Activated T-helper 17 cell treated with anti-CD3 and anti-CD28 coated beads, Interleukin-2, amount 50 U/mL, for 72 hours (primary cell): ENCODE measurements at places on chromosomes 16 and 17. TPM values are rescaled to one million over a fixed set of nuclear protein-coding genes. Genes with fewer than 3 reads are reported as not detected.
A peak's percentile ranks its signal among the peaks of the same experiment; 100 is the strongest.

The KRTAP16-1 gene
- 0.26 TPM for total RNA-seq

The SKAP1 gene
- 71.4 TPM for total RNA-seq

The PLD6 gene
- 20.6 TPM for total RNA-seq

The SCNN1B gene
- total RNA-seq, result not detected

The GDPD1 gene
- 2.2 TPM for total RNA-seq

The CSH1 gene
- 7.6 TPM for total RNA-seq

The KRT14 gene
- not detected for total RNA-seq

The TBC1D3C gene
- not detected for total RNA-seq

The UNK gene
- 22.1 TPM for total RNA-seq

The TNK1 gene
- 2.9 TPM for total RNA-seq

The KRTAP1-1 gene
- not detected for total RNA-seq

The HSF5 gene
- total RNA-seq, result 2.6 TPM

DNA sequence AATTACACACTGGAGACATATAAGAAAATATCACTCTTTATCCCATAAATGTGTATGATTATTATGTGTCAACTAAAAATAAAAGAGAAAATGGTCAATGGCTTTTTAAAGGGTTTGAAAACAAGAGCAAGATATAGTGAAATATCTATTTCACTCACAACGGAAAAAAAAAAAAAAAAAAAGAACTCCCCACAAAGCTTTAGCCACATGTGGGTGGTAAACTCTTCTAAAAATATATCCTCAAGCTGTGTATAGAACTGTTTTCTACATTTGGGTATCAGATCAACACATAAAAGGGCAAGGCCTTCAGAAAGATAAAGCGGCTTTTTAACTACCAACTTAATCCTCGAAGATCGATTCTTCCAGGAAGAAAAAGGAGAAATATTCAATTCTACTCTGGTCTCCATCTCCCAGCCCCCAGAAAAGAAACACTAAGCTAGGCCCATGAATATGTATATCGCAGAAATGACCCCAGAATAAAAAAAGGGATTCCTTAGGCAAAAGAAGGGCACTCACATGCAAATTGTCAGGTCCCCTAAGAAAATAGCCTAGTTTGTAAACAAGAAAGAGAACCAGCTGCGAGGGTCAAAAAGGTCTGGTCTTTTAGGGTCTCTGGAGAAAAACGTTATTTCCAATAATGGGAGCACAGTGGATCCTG lies 4.4 kb downstream of the LITAF start:
- ATAC-seq, result peak; percentile 33

DNA sequence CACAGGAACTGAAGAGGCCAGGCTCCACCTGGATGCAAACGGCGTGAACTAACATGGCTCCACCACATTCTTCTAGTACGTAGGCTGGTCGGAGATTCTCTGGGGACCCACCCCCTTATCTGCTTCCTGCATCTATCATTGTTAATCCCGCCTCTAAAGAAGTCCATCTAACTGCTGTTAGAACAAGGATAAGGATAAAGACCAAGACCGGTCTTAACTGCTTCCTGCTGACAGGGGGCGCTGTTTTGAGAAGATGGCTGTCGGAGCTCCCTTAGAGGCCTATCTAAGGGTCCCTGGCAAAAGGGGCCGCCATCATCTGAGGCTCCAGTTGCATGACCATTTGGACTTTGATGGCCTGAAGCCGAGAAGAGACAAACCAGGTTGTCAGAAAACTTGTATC lies 25.8 kb upstream of the TNFSF12 start:
- peak; percentile 76 for ATAC-seq

GRCh38 chr16:53372992-53373871 lies 61.0 kb upstream of the RBL2 start:
- ATAC-seq, result peak; percentile 98

DNA sequence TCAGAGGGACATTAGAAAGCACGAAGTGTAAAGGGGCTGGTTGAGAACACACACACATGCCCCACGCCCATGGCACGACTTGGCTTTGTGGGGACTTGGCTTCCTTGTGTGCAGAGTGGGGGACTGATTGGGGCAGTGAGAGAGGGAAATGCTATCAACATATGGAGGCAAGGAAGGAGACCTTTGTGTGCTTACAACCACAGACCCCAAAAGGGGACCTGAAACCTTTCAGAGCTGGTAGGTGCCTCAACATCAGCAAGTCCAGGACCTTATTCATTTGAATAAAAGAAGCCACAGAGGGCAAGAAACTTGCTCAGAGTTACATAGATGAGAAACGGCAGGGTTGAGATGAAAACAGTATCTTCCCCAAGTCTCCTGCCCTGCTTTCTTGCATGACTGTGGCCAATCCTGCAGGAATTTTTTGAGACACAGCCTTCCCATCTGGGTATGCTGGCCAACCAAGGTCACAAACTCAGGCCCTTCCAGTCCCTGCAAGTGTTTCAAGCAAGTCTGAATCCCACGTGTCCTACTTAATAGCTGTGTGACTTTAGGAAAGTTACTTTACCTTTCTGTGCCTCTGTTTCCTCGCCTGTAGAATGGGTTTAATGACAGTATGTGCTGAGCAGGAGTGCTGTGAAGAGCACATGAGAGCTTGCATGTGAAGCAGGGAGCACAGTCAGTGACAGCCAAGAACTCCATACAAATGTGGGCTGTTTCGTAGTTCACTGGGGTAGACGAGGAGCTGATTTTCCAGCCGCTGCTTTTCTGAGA lies 26.2 kb downstream of the C16orf78 start:
- no peak for ATAC-seq

DNA sequence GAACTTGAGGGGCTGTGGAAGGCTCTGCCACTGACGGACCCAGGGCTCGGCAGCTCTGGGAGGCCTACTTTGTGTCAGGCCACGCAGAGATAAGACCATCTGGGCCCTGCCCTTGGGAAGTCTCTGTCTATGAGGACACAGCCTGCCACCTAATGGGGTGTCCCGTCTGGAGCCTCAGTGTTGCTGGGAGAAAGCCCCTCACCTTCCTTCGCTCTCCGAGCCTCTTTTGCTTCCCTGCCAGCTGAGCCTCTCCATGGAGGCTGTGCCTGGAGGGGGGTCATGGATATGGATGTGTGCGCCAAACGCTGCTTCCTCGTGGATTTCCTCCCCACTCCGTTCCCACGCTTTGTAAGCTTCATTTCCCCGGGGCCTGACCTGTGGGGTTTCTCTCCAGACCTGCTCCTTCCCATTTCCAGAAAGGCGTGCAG lies 228.8 kb downstream of the SEC14L1 start:
- ATAC-seq, result no peak

DNA sequence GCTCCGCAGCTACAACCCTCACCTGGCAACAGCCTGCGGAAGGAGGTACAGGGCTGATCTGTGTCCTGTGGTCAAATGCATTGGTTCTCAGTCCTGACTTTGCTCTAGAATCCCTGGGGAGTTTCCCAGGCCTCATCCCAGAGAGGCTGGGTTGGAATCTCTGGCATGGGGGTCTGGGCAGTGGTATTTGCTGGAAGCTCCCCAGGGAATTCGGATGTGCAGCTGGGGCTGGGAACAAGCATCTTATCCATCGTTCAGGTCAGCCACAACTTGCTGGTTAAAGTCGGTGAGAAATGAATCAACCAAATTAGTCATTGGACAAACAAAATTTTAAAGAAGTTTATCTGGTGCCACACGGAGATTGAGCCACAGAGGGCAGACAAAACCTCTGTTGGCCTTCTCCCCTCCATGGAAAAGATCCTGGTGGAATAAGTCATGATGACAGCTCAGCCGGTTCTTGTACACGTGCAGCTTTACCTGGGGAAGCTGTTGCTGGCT lies 231.2 kb downstream of the FOXL1 start:
- no peak for ATAC-seq

- no peak for ATAC-seq
Measured at GRCh38 chr17:77215281-77215680, 74.5 kb downstream of the SEC14L1 start.

GRCh38 chr16:17448640-17449638 lies 21.8 kb downstream of the XYLT1 start:
- peak; percentile 83 for ATAC-seq

DNA sequence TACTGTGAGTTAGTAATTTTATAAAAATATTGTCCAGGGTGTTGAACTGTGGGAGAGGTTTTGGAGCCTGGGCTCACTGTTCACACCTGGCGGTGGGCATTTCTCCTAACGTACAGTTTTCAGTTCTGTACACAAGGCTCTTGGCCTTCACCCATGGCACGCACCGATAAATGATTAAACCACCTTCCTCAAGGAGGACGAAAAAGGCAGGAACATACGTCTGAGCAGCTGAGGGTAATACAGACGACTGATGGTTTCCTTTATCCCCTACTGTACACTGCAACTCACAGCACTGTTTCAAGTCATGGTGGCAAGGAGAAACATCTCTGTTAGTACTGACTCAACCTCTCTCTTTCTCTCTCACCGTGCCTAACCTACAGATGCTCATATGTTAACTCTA lies 1.4 kb upstream of the ST6GALNAC1 start:
- no peak for ATAC-seq

- ATAC-seq, result no peak
Measured at GRCh38 chr17:21823643-21824042, 131.3 kb downstream of the KCNJ18 start.

- ATAC-seq, result peak; percentile 65
Measured at GRCh38 chr16:71367241-71367976, 8.9 kb downstream of the CALB2 start.

GRCh38 chr16:12455287-12455798 lies 348.3 kb downstream of the CPPED1 start:
- ATAC-seq, result peak; percentile 59

- no peak for ATAC-seq
Measured at GRCh38 chr17:31513731-31514427, 122.4 kb downstream of the RAB11FIP4 start.

- peak; percentile 58 for ATAC-seq
Measured at GRCh38 chr17:64270885-64271284, 7.8 kb upstream of the TEX2 start.

- no peak for ATAC-seq
Measured at GRCh38 chr16:72164691-72165090, 7.3 kb downstream of the PMFBP1 start.

DNA sequence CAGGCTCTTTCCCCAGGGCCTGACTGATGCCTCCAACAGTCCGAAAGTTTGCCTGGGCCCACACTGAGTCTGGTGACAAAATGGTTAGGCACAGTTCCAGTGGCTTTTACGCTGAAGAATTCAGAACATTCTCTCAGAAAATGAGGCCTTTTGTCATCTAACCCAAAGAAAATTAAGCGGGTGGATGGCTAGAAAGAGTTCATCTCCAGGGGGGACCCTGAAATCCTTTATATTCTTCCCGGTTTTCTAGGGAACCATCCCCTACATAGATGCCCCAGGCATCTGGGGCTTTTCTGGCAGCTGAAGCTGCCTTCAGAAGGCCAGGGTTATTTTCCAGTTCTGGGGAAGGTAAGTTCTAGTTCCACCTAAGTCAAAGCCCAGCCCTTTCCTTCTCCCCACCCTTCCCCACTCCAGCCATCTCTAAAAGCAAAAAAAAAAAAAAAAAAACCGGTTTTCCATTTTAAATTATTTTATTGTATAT lies 2.2 kb downstream of the RASD1 start:
- no peak for ATAC-seq

GRCh38 chr17:7632492-7632894 lies 2.6 kb downstream of the SHBG start:
- peak; percentile 36 for ATAC-seq

- ATAC-seq, result no peak
Measured at GRCh38 chr17:81556175-81556691, 4.1 kb upstream of the FAAP100 start.

DNA sequence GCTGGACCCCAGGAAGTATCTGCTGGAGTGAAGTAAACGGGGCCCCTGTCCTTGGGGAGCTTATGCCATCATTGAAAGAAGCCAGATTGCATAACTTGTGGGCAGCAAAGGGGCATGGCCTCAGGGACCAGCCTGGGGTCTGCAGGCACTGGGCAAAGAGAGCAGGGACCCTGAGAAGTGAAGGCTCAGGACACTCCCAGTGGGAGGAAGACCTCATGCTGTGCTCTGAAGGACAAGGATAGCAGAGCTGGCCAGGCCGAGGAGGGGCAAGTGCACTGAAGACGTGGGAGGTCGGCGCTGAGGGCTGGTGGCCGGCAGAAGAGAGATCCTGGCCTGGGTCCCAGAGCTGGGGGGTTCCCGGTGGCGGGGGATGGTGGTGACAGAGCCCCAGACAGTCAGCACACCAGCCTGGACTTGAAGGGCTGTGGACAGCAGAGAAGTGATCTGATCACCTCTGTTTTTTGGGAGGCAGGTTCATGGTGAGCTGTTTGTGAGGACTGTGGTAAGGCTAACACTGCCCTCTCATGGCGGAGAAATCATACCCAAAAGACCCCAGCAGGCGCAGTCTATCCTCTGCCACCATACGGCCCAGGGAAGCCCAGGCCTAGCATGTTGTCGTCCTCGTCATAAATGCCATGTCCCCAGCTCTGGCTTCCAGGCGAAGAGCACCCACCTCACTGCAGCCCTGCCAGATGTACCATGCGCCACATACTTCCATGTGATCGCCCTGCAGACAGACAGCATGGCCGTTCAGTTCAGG lies 7.1 kb upstream of the CNP start:
- no peak for ATAC-seq

DNA sequence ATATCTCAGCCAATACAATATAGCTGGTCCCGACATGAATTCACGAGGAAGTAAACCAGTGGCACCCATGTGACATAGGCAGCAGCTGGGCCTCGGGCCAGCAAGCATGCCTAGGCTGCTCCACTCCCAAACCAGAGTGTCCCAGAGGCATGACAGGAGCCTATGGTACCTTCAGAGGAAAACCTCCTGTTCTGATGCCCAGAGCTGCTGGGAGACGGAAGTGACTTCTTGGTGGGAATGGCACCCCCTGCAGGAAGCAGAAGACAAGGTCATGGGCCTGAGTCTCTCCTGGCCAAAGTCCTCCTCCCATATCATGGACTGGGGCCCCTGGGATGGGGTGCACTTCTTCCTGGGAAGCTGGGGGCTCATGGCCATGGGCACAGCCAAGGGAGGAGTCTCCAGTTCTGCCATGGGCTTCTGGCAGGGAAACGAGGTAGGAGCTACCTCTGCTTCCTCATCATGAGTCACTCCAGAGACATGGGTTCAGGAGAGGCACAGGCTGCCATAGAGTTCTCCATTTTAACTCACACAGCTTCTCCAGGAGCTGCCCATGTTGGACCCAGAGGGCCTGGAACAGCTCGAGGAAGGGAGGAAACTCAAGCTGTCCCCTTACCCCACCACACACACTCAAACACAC lies 13.4 kb downstream of the FBF1 start:
- no peak for ATAC-seq

DNA sequence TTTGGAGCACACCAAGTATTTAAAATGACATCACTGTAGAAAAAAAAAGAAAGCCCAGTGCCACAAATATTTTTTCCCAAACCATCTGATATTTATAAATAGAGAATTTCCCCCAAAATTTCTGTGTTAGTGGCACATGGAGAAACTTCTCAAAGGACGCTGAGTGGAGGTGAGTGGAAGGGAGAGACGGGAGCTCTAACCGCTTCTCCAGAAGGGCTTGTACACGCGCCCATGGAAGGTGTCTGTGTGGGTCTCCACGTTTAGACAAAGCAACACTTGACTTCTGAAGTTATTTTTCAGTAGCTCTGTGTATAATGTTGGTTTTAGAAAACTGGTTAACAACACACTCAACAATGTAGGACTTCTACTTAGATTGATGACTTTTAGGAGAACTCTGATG lies 1.0 kb downstream of the MYOCD start:
- ATAC-seq, result no peak

GRCh38 chr16:11208916-11209665 lies 46.9 kb downstream of the SOCS1 start:
- ATAC-seq, result no peak

GRCh38 chr16:79380995-79381602 lies 219.4 kb downstream of the MAF start:
- peak; percentile 47 for ATAC-seq

- ATAC-seq, result no peak
Measured at GRCh38 chr16:74477226-74477625, 55.9 kb upstream of the CLEC18B start.
